ENCODE measurements at places on chromosomes 3 and 15.

DNA sequence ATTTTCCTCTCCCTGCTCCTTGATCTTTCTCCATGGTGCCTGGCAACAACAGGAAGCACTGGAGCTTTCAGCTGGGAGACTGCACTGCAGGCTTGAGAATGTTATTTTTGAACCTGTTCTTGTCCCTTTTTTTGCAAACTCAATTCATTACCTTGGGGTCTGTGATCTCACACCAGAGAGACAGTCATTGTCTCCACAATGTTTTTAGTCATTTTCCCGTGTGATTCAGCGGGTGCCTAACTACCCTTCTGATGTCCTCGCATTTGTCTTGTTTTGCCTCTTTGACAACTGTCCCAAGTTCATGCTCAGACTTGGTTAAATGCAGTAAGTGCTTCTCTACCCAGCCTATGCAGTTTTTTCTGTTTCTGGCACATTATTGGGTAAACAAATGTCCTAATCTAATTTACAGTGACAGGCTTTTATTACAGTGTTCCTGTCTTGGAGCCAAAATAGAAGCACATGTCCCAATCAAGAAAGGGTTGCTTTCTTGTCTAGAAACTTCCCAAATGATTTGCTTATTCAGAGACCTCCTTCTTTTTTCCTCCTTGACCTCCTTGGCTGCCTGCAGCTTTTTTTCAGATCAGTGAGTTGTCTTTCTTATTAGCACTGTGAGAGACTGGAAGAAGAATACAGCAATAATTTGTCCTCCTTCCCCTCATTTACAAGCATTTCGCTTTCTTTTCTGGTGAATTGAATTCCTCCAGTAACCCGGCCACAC lies 162.4 kb downstream of the NSUN3 start:
- DNase-seq: no peak

GRCh38 chr3:16369885-16370284 lies 104.9 kb downstream of the OXNAD1 start:
- no peak for DNase-seq

DNA sequence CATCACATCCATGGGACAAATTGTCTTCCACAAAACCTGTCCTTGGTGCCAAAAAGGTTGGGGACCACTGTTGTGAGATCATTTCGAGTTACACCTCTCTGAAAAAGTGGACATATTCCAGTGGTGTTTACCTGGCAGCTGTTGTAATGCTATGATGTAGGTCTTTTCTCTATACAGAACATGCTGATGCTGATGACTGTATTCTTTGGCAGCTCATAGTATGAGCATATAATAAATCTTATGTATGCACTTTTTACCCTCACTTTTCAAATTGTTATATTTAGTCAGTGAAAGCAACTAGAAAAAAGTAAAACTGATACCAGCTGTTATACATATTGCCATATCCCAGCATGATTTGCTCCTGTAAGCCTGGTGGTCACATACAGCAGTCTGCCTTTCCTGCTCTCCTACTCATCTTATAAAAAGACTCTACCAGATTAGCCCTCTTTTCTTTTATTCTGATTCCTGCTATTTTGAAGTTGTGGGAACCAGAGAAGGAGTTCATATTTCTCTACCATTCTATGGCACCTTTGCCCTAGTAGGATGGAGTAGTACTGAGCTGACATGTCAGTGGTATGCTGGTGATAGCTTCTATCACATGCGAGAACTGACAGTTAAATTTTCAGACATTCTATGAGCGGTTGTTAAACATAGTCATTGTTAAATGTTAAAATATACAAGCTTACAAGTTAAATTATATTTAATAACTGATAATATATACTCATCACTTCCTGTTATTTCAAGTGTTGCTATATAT lies 128.7 kb downstream of the FNDC3B start:
- DNase-seq: no peak

DNA sequence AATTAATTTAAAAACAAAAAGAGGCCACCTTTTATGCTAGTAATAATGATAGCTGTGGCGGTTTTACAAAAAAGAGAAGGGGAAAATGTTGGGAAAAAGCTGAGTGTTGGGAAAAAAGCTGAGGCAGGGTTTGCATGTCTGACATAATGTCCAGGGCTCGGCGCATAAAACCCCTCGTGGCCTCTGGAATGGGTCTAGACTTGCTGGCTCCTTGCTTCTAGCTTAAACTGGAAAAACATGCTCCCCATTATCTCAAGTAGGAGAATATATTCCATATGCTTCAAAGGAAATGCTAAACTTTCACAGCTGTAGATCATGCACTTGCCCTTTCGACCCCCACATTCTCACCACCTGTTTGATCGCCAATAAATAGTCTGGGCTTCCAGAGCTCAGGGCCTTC lies 53.0 kb downstream of the CYP19A1 start:
- DNase-seq: no peak

GRCh38 chr15:79863886-79864285 lies 32.9 kb downstream of the MTHFS start:
- DNase-seq: no peak

- DNase-seq: peak; percentile 26
These were observed 13.8 kb downstream of the TLE3 start for GRCh38 chr15:70083946-70084345.

GRCh38 chr3:109224333-109224732 lies 87.8 kb downstream of the C3orf85 start:
- no peak for DNase-seq

DNA sequence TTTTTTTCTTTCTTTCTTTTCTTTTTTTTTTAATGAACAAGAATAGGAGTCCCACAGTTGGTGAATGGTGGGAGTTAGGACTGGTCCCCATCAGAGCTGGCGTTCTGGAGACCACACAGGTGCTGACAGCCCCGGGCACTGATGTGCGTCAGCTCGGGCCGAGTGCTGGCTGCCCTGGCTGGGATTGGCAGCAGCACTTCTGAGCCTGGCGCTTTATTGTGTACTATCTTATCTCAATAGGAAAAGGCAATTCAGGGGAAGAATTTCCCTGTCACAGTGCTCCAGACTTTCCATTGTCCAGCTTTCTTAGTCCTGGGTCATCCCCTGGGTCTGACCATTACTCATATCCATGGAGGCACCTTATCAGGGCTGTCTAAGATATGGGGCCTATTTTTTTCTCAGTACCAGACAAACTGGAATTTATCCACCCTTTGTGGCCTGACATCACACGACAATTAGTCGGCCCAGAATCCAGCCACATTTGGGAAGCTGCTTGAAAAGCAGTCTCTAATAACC lies 54.1 kb downstream of the TMEM44 start:
- no peak for DNase-seq

DNA sequence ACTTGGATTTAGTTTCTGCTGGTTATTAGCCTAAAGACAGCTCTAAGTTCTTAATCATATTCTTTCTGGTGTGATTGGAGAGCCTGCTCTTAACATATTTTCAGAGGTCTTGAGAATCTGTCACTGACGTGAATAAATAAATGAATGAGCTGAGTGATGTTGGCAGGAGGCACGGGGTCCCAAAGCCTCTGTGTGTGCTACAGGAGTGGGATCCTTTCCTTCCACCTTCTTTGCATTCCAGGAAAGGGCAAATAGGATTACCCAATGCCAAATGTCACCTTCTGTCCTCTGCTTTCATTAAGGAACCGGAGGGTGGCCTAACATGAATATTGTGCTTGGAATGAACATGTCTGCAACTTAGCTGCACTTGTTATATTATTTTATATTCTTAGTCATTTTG lies 53.1 kb downstream of the CD47 start:
- no peak for DNase-seq

GRCh38 chr15:40137303-40138200 lies 23.3 kb upstream of the BUB1B start:
- no peak for DNase-seq

DNA sequence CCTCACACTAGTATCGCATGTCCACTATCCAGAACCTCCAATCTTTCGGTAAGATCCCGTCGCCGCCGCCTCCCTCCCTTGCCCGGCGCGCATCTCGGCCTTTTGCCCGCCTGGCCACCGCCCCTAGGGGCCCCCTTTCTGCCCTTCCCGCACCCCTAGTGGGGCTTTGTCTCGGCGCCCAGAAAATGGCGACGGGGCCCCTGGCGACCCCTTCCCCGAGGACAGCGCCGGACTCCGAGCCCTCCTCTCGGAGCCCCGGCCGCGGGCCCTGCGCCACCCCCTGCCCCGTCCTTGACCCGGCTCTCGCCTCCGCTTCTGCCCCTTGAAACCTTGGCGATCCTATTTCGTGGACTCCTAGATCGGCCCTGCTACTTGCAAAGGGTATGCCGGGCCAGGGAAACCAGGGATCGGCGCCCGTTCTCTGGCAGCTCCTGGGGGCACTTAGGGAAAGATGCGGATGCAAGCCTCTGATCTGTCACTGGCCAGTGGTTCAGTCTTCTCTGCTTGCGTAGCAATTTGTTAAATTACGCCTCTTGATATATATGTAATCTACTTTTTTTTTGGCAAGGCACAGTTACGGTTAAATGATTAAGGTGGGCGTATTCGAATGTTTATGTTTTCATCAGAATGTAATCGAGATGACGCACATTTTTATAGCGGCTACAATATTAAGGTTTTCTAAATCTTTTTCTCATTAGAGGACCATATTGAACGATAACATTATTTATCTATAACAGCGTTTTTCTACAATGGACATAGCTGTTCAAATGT lies 603 bp downstream of the EIF1B start:
- DNase-seq: peak; percentile 37

GRCh38 chr3:166123088-166123487 lies 285.9 kb upstream of the BCHE start:
- no peak for DNase-seq
